ENCODE measurements at places on chromosomes 11 and 22.
A peak's percentile ranks its signal among the peaks of the same experiment; 100 is the strongest.

GRCh38 chr11:46808799-46809431 is 37.2 kb downstream of the CKAP5 start:
- peak; percentile 29 for DNase-seq

- no peak for DNase-seq
These were observed 29.9 kb downstream of the TPST2 start for GRCh38 chr22:26559961-26560575.

DNA sequence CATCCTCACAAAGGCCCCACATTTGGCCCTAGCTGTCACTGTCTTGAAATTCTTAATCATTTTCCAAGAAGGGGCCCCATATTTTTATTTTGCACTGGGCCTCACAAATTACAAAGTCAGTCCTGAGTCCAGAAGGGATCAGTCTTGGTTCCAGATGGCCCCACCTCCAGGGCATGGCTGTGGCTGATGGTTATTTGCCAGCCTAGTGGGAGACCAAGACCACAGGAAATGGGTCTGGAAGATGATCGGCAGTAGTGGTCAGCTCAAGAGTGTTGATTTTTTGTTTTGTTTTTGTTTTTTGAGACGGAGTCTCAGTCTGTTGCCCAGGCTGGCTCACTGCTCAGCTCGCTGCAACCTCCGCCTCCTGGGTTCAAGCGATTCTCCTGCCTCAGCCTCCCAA is 47.1 kb upstream of the EMID1 start:
- DNase-seq = no peak

GRCh38 chr11:114050258-114050927 is 9.1 kb upstream of the ZBTB16 start:
- DNase-seq = no peak

- DNase-seq = no peak
These were observed 1333.1 kb upstream of the TENM4 start for GRCh38 chr11:80773919-80774318.

GRCh38 chr22:19732403-19733113 is 9.2 kb downstream of the GP1BB start:
- DNase-seq = no peak

GRCh38 chr11:12085371-12086251 is 24.8 kb upstream of the MICAL2 start:
- no peak for DNase-seq

DNA sequence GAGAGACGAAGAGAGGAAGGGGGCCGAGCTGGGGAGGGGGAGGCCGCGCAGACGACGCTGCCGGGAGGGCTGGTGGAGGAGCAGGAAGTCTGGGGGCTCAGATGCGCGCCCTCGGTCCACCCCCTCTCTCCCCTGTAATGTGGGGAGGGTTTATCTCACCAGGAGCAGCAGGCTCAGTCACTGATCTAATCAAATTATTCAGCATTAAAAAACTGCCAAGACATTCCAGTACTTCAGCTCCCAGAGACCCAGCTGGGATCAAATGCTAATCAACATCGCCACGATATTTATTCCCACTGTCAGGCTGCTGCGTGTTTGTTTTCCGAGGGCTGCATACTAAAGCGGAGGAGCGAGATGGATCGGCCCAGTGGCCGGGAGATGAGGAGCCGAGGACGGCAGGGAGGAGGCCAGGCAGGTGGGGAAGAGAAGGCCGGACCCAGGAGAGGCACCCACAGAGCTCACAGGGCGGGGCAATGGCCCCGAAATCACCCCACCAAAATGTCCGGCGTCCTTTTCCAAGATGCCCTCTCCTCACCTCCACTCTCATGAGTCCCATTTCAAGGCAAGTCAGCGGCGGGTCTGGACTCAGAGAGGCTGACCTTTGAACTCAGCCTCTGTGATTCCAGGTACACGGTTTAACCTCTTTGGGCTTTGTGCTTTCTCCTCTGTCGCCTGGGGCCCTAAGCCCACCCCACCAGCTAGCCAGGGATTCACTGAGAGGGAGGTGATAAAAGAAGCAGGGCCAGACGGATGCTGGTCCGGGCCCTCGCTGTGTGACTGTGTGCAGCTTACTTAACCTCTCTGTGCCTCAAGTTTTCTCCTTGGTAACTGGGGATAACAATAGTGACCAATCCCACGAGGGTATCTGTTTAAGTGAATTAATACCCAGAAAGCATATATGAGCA is 502.1 kb downstream of the MN1 start:
- DNase-seq = no peak

DNA sequence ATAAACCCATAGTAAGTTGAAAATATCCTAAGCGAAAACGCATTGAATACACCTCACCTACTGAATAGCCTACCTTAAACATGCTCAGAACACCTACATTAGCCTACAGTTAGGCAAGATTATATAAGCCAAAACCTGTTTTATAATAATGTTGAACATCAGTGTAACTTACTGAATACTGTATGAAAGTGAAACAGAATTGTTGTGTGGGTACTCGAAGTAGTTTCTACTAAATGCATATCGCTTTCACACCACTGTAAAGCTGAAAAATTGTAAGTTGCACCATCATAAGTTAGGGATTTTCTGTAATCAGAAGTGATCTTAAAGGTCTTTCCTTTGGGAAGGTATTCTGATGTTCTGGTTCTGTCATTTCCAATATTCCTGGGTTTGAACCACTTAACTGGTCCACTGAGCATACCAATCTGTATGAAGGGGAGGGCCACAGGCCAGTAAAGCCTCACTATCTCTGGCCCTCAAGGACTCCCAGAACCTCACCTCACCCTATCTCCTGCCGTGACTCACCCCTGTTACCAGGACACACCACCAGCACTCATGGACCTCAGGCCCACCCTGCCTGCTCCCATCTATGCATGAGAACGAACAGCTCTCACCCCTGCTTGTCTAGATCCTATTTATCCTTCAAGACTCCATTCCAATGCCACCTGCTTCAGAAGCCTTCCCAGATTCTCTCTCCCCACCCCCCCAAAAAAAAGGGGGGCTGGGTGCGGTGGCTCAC is 70.0 kb downstream of the NAT10 start:
- DNase-seq = no peak

- no peak for DNase-seq
These were observed 34.6 kb downstream of the RASD2 start for GRCh38 chr22:35575116-35575748.

DNA sequence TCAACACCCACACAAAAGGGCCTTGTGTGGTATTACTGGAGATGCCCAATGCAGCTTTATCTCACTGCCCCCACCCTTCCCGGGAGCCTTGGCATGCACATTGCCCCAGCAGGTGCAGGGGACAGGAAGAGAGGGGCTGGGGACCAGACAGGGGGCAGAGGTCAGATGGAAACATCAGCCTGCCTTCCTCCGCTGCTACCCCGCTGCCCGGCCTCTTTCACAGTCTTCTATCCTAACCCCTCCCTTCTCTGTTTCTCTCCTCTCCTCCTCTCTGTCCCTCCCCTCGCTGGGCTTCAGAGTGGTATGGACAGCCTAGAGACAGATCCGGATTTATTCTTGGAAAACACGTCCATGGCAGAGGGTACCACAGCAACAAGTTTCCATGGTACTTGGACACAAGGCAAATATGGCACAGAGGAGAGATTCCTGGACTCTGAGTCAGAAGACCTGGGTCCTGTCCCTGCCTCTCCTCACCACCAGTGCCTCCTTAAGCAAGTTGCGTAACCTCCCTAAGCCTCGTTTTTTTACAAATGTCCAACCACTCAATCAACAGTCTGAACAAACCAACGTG is 8.3 kb upstream of the IGSF9B start:
- no peak for DNase-seq

GRCh38 chr11:38718049-38718448 is 2120.0 kb upstream of the RAG2 start:
- DNase-seq = no peak

DNA sequence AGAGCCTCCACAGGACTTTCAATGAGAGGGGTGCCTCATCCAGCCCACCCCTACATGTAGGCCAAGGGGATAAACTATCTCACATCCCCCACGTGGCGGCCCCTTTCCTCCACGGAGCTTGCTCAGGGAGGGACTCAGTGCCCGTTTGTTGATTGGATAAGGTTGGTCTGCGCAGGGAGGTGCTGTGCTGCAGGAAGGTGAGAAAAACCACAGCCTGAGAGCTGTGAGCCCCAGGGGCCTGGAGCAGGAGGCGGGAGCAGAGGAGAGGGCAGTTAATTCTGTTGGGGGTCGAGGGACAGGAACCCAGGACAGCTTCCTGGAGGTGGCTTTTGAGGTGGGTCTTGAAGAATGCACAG is 31.9 kb upstream of the ATXN10 start:
- no peak for DNase-seq

GRCh38 chr11:122138744-122139594 is 23.0 kb upstream of the BLID start:
- DNase-seq = no peak

DNA sequence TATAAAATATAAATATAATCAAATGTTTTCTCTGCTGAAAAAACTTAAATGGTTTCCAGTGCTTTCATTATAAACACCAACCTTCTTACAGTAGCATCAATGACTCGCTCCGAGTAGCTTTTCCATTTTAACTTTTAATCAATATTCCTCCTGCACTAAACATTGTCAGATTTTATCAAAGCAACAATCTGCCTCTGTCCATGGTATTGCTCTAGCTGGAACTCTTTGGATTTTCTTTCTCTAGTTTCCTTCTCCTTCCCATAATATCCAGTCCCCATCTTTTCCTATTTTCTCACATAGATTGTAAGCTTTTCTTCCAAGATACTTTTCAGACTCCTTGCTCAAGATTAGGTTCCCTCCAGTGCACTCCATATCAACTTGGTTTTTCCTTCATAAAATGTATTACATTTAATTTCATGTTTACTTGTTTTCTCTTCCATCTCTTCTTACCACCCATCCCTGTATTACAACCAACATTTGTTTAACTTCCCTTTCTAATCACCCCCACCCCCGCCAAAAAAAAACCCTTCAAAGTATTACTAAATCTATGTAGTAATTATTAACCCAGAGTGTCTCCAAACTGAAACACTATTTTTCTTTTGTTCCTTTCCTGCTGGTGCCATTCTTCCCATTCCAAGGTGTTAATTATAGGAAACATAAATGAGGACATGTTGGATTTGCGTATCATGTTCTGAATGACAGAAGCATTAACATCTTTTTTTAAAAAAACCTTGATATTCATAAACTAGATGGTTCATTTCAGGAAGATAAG is 716.5 kb downstream of the NELL1 start:
- DNase-seq = no peak

- DNase-seq = no peak
These were observed 18.7 kb downstream of the IGF2 start for GRCh38 chr11:2120359-2121100.

- DNase-seq = peak; percentile 42
These were observed 11.2 kb upstream of the IGLL1 start for GRCh38 chr22:23591201-23591791.

- no peak for DNase-seq
These were observed 16.2 kb downstream of the PAAF1 start for GRCh38 chr11:73893041-73893440.

DNA sequence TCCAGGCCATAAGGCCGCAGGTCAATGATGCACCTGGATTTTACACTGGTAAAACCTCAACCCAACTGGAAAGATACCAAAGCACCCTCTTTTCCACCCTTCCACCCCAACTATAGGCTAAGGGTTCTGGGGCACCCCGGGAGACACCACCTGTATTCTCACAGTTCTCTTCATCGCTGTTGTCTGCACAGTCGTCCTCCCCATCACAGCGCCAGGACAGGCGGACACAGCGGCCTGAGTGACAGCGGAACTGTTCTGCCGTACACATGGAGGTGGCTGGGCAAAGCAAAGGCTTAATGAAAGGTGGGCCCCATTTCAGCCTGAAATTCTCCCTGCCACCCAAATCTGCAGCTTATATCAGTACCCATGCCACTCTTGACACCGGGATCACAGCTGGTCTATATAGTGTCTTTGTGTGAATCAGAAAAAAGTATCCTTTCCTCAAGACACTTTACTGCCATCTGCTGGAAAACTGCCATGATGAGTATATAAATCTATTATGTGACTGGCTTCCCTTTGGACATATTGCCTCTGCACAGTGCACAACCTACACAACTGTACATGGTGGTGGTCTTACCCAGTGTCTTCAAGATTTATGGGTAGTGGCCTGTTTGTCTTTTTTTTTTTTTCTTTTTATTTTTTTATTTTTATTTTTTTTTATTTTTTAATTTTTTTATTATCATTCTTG is 21.5 kb downstream of the LRP4 start:
- peak; percentile 29 for DNase-seq

DNA sequence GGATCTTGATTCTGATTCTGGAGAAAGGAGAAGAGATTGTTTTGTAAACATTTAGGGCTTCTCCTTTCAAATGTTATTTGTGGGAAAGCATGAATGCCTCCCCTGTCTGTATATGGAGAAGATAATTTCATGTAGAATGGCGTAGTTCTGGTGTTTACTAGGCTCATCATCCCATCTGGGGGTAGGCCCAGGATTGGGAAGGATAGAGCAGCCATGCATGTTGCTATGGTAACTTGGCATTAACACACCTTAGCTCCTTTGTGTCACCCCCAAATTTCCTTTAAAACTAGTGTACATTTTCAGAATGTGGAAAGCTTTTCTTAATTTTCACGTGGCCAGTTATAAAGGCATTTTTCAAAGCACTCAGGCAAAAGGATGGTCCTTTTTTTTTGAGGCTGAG is 57.5 kb upstream of the EED start:
- DNase-seq = no peak

DNA sequence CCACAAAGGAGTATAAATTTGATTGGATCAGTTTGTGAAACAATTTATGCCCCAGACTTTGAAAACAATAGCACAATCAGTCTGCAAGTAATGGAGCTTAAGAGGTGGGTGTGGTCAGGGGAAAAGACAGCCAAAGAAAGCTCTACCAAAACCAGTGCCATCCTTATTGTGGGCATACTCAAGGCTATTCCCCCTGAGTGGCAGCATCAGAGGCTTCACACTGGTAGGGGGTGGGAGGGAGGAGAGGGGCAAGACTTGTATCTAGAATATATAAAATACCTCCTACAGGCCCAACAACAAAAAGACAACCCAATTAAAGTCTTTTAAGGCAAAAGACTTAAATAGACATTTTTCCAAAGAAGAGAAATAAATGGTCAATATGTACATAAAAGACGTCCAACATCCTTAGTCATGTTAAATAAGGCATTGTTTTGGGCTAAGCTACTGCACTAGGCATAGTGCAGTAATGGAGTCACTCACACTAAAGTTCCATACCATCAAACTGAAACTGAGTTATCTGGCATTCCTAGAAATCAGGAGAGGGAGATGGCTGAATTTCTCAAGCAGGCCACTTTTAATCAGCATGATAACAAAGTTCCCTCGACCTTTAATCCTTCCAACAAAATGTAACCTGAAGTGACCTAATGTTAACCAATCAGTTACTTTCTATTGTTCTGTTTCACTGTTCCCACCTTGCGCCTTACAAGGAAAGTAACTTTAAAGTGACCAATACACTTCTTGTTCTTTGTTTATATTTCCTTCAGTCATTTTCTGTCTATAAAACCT is 24.8 kb downstream of the NARS2 start:
- DNase-seq = no peak

- no peak for DNase-seq
These were observed 20.7 kb downstream of the CHID1 start for GRCh38 chr11:889687-890475.

DNA sequence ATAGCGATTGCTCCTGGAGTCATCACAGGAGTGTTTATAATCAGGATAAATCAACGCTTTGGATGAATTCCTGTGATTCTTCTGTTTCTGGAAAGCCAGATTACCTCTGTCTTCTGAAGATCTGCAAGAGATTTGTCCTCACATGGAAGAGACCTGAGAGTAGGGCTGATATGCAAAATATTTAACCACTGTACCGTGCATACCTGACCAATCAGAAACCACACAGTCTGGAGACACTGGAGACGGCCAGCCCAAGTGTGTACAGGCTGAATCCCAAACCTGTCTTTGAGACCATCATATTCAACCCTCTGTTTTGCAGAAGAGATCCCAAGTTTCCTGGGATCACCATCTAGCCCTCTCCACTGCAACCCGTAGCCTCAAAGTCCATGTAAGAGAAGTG is 50.4 kb upstream of the WT1 start:
- DNase-seq = no peak

Data from CD4-positive, alpha-beta T cell treated with Interleukin-21 for 1 hour (primary cell).